ENCODE measurements at places on chromosomes 12 and 14.

DNA sequence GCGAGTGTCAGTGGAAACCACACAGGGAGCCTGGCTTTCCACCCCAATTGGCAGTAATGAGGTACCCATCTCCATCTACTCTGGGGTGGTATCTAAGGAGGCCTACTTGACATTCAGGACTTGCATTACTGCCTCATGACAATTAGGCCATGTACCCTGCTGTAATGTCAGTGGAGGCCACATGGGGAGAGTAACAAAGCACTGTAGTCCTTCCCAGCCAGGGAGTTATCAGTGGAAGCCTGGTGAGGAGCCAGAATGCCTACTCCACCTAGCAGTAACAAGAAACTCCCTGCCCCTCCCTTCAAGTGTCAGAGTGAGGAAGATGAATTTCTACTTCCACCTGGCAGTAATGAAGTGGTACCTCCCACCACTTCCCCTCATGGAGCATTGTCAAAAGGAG lies 12.5 kb downstream of the TIMM9 start:
- DNase-seq = no peak

- no peak for DNase-seq
These were observed 76.6 kb downstream of the RIN3 start for GRCh38 chr14:92590176-92590575.

DNA sequence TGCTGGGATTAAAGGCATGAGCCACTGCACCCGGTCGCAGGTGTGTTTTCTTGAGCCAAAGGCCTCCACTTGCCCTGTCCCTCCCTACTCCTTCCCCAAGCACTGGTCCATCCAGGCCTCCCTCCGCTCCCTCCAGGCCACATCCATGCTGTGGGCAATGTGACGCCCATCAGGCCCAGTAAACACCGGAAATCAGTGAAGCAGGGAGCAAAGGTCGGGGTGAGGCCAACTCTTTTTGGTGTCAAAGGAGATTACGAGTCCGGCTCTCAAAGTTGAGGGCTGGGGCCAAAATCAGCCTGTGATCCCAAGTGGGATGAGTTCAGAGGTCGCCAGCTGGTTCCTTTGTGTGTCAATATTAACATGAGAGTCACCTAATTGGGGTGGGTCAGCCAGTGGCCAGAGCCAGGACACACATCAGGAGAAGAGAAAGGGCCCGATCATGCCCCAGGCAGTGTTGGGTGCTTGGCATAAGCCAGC lies 195.7 kb downstream of the RBM19 start:
- no peak for DNase-seq

GRCh38 chr14:99201351-99202073 lies 70.5 kb downstream of the BCL11B start:
- no peak for DNase-seq

GRCh38 chr14:91374879-91375702 lies 42.5 kb downstream of the CCDC88C start:
- no peak for DNase-seq

- no peak for DNase-seq
These were observed 56.3 kb downstream of the BHLHE41 start for GRCh38 chr12:26068503-26068902.

DNA sequence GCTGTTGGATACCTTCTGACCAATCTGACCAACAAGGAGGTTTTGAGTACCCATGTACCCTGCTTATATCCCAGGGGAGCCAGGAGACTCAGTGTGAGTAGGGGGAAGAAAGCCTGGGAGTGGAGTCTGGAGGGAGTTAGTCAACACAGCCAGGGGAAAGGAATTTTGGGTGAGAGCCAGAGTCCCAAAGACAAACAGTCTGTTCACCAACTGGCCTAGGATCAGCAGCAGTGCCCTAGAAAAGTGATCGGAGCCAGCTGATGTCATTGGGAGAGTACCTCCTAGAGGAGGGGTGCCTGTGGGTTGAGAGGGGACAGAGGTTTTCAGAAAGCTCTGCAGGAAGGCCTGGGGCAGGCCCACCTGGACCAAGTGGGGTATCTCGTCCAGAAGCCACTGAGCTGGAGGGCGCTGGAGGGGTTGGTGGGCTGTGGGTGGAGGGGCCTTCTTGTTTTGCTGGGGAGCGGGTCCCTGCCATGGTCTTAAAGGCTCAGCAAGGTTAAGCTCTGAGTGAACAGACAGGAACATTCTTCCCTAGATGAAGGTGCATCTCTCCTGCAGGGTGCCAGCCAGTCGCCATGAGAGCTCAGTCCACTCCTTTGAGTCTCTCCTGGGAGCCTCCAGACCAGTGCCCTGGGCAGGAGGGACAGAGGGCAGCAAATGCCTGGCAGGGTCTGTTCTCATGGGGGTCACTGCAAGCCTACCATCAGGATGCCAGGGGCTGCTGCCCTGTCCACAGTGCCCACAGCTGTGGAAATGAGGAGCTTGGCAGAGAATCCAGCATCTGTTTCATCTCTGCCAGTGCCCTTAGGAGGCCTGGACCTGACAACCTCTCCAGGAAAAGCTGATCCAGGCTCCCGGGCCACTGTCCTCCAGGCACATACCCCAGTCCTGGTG lies 63.6 kb downstream of the CHGA start:
- peak; percentile 70 for DNase-seq

- no peak for DNase-seq
These were observed 1558.5 kb upstream of the TMEM132C start for GRCh38 chr12:126708492-126708896.

- no peak for DNase-seq
These were observed 21.4 kb downstream of the SLC6A13 start for GRCh38 chr12:241266-241665.

GRCh38 chr14:95098984-95099599 lies 58.2 kb downstream of the DICER1 start:
- DNase-seq = peak; percentile 55

DNA sequence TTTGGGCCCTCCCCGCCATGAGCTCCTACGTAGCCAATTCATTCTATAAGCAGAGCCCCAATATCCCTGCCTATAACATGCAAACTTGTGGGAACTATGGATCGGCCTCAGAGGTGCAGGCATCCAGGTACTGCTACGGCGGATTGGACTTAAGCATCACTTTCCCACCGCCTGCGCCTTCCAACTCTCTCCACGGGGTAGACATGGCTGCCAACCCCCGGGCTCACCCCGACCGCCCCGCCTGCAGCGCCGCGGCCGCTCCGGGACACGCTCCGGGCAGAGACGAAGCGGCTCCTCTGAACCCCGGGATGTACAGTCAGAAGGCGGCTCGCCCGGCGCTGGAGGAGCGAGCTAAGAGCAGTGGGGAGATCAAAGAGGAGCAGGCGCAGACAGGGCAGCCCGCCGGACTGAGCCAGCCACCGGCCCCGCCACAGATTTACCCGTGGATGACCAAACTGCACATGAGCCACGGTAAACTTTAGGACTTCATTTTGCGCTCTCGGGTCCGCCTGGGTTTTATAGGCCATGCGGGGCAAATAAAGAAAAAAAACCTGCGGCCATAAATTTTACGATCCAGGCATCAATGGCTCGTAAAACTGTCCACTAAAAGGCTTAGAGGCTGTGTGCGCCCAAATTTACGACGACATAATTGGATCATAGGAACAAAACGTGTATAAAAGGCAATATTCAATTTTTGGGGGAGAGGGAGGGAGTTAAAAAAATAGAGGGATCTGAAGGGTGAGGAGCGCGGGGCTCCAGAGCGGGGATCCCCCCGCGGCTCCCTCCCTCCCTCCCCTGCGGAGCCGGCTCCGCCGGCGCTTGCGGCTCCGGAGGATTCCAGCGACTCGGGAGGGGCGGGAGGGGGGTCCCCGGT lies 493 bp downstream of the HOXC5 start:
- DNase-seq = no peak

DNA sequence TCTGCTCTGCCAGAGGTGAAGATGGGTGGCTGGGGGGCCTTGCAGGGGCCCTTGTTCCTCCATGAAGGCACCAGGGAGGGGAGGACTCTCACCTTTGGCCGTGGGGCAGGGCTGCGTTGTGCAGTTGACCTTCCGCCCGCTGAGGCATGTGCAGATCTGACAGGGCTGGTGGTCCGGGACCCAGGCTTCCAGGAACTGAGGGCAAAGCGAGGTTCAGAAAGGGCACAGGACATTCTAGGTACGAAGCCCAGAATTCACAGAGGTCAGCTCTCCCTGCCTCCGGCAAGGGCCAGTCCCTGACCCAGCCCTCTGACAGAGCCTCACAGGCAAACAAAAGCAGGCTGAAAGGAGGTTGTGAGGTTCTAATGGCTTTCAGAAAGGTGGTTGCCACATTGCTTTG lies 40.4 kb upstream of the ANO2 start:
- DNase-seq = no peak

DNA sequence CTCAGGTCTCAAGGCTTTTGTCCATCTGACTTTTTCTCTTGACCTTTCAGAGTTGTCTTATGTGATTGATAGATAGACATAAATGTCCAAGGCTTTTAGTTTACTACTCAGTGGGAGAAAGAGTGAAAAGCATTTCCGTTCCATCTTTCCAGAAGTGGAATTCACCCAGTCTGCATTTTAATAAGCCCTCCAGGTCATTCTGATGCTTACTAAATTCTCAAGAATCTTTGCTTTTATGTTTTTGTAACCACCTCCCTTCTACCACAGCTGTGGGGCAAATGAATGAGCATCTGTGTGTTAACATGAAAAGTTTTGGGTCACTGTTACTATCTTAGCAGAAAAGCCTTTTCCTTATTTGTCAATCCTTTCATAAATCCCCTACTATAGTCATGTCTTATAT lies 251.4 kb downstream of the LRIG3 start:
- peak; percentile 39 for DNase-seq

DNA sequence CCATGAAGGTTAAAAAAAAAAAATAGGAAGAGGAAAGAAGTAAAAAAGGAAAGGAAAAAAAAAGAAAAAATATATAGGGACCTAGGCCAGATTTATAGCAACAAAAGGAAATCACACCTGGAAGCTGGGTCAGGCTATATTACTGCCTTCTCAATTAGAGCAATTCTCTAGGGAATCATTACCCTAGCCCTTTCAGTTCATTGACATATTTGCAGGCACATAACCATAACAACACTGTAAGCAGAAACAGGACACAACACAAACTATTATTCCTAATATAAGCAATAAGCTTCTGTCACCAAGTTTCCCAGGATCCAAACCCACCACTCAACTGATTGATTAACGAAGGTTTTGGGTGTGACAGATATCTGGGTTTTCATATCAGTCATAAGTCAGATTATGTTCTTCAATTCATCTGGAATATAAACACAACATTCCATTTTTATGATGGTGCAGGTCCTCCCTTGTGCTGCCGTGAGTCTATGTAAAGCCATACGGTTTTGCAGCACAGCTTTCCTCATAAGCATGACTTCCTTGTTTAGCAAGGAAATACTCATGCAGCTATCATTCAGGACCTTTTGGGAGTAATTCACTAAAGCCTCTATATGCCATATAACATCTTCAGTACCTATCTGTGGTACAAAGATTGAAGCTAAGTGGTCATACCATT lies 4.2 kb downstream of the PCNX4 start:
- DNase-seq = peak; percentile 93

DNA sequence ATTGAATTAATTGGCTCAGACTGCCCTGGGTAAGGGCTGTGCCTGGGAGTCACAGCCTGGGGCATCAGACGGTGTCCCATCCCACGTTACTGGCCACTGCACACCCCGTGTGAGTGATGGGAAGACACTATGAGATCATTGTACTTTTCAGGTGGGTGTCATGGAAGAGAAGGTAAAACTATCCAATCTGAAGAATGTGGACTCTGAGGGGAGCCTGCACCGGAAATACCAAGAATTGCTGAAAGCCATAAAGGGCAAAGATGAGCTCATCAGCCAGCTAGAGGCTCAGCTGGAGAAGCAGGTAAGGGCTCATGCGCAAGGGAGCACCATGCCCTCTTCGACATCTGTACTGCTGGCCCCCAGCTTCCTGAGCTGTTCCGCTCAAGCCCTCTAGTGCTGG lies 24.0 kb downstream of the PLEKHH1 start:
- peak; percentile 22 for DNase-seq

GRCh38 chr14:61494018-61494417 lies 172.6 kb downstream of the PRKCH start:
- peak; percentile 23 for DNase-seq
